Motor neuron (in vitro differentiated cells): ENCODE measurements at places on chromosomes 13 and 19. TPM values are rescaled to one million over a fixed set of nuclear protein-coding genes. Genes with fewer than 3 reads are reported as not detected.

PLIN5 gene
- 0.19 and 1.3 TPM in 2 replicates for total RNA-seq

DNA sequence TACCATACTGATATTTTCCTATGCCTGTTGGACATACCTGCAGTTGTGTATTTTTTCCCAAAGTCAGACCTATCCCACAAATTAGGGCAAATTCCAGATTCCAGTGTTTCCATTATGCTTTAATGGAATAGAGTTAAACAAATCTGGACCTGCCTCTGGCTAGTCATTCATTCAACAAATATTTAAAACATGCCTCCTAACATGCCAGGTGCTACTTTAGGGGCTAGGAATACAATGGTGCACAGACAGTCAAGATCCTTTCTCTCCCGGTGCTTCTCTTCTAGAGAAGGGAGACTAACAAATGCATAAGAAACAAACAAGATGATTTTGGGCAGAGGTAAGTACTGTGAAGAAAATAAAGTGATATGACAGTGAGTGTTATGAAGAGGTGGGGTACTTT lies 7.5 kb upstream of the WDFY2 start:
- ATAC-seq = no peak

SELENOV gene
- total RNA-seq = 1.9 and 2.1 TPM in 2 replicates

DNA sequence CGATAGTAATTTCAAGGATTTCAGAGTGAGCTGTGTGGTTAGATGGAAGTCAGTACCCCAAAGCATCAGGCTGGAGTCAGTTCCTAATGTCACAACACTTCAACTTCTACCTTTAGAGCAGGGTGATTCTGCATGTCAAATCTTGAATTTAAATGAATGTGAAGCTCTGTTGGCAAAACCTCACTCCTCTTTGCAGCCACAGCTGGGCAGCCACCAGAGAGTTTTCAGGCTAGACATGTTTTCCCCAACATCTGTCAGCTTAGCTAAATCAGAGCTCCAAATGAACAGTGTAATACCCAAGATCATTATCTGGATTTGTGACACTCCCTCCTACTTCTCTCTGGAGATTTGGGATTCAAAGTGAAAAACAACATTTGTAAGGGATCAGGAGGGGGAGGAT lies 33.7 kb upstream of the OLFM4 start:
- no peak for ATAC-seq

DNA sequence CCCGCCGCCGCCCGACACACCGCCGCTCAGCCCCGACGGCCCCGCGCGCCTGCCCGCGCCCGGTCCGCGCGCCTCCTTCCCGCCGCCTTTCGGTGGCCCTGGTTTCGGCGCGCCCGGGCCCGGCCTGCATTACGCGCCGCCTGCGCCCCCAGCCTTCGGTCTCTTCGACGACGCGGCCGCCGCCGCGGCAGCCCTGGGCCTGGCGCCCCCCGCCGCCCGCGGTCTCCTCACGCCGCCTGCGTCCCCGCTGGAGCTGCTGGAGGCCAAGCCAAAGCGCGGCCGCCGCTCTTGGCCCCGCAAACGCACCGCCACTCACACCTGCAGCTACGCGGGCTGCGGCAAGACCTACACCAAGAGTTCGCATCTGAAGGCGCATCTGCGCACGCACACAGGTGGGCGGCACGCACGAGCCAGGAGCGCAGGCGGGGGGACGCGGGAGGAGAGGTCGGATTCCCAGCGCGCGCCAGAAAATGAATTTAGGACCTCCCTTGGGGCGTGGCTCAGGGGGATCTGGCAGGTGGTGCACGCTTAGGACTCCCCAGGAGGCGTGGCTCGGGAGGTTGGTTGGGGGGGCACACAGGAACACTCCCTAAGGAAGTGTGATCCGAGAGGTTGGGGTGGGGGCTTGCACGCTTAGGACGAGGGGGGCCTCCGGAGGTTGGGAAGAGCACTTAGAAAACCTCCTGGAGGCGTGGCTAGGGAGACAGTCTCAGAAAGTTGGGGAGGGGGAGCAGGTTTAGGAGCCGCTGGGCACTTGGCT lies 1.2 kb downstream of the KLF2 start:
- ATAC-seq = no peak

- ATAC-seq = no peak
These were observed 20.1 kb downstream of the SLC27A1 start for GRCh38 chr19:17490411-17490810.

DNA sequence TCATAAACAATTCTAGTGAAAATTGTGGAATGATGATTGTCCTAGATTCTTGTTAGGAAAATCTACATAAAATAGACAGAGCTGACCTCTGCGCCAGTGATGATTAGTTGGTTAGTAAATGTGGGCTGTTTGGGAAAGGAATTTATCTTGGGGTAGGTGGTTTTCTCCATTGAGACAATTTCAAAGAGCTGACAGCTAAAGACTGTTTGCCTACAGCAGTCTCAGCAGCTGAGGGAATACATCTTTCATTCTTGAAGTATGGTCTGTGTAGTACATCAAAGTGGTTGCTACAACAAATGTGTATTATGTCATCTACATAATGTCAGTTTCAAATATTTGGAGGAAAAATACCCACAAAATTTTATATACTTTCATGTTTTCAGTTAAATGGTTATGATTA lies 117.2 kb upstream of the TRPC4 start:
- ATAC-seq = no peak

DNA sequence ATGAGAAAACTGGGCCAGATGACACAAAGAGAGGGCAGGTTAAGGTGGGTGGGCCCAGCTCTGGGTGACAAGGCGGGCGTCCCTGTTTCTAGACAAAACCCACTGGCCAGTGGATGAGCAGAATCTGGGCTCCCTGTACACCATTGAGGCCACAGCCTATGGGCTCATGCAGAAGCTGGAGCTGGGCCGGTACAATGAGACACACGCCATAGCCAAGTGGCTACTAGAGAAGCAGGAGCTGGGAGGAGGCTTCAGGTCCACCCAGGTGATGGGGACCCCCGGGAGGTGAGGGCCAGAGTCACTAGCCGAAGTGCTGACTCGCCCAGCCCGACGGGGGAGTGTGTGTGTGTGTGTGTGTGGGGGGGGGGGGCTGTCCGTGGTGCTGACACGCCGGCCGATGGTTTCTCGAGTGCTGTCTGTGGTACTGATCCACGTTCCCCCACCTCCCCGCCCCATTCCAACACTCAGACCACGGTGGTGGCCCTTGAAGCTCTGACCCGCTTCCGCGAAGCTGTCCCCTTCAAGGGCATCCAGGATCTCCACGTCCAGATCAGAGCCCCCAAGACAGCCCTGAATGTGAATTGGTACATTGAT lies 24.3 kb upstream of the SHFL start:
- no peak for ATAC-seq

- no peak for ATAC-seq
These were observed 34.5 kb downstream of the SOX21 start for GRCh38 chr13:94677799-94678198.

GRCh38 chr19:51135004-51135403 lies 7.1 kb upstream of the SIGLEC7 start:
- ATAC-seq = no peak

EEF1AKMT1 gene
- 15.0 and 15.9 TPM in 2 replicates for total RNA-seq

GRCh38 chr13:31174018-31174417 lies 12.3 kb upstream of the HSPH1 start:
- ATAC-seq = no peak

DNA sequence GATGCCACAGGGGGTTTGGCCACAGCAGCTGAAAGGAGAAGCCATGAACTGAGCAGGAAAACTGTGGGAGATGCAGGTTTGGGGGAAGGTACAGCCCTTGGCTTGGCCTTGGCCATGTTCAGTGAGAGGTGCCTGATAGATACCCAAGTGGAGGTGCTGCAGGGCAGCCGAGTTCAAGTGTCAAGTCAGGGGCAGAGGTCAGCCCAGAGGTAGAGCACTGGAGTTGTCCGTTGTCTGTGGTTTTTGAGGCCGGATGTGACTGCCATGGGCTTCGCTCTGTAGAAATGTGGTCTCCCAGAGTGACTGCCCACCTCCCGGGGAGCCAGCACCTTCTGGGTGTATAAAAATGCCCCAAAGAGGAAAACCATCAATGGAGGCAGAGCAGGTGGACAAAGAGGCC lies 65.3 kb downstream of the DPF1 start:
- ATAC-seq = no peak

GRCh38 chr19:47487551-47488515 lies 3.8 kb upstream of the KPTN start:
- no peak for ATAC-seq

PCDH8 gene
- 33.3 and 33.6 TPM in 2 replicates for total RNA-seq

DNA sequence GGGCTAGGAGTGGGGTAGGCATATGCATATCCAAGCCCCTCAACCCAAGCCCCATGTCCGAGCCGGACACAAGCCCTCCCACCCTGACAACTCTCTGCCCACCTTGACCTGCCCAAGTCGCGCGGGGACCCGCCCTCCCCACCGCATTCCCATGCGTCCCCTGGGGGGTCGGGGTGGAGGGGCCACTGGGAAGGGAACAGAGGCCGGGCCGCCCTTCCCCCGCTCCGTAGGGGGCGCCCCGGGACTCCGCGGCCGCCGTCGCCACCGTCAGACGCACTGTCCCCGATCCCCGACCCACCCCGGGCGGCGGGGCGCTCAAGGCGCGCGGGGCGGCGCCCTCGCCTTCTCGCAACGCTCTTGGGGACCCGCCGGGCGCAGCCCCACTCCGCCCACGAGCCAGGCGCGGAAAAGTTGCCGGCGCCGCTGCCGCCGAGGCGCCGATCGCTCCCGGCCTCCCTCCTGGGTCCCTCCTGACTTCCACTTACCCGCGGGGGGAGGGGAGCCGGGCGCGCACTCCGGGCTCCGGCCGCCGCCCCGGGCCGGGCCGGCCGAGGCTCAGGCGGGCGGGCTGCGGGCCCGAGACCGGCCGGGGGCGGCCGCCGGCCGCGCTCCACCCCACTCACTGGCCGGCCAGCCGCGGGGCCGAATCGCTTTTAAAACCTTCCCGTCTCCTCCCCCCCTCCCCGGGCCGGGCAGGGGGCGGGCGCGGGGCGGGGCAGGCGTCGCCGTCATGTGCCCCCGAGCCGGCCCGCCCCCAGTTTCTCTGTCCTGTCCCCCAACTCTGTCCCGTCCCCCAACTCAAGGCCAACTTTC lies 34.4 kb upstream of the NANOS3 start:
- peak; percentile 8 for ATAC-seq

GRCh38 chr13:67986234-67986633 lies 756.1 kb upstream of the PCDH9 start:
- ATAC-seq = no peak

GRCh38 chr13:41960211-41960636 lies 685 bp downstream of the VWA8 start:
- ATAC-seq = peak; percentile 14

ARRDC5 gene
- total RNA-seq = not detected in 2 replicates

KCTD15 gene
- total RNA-seq = 12.7 and 15.2 TPM in 2 replicates

- no peak for ATAC-seq
These were observed 412.1 kb downstream of the MZT1 start for GRCh38 chr13:72315312-72315711.

GRCh38 chr13:109622006-109622405 lies 164.4 kb downstream of the IRS2 start:
- no peak for ATAC-seq

PEAK3 gene
- 0.47 and 0.55 TPM in 2 replicates for total RNA-seq

DNA sequence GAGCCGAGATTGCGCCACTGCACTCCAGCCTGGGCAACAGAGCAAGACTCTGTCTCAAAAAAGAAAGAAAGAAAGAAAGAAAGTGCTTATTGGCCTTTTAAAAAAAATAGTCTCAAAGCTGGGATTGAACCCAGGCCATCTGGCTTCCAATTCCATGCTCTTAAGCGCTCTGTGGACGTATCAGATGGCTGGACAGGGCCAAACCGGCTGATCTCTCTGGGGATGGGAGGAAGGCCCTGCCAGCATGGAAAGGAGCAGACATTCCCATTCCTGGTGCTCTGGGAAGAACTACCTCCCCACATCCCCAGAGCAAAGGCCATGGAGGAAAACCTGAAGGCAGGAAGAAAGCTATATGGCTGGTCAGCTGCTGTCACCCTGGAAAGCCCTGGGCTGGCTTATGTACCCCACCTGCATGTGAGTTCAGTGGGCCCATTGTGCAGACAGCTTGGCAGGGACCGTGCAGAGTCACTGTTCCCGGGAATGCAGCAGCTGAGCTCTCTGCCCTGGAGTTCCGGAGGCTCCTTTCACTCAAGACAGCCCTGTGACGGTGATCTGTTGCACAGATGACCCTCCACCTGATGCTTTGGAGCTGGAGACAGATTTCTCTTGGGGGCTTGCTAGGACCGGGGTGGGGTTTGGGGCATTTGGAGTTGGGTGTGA lies 84.3 kb downstream of the SIPA1L3 start:
- peak; percentile 24 for ATAC-seq

DNA sequence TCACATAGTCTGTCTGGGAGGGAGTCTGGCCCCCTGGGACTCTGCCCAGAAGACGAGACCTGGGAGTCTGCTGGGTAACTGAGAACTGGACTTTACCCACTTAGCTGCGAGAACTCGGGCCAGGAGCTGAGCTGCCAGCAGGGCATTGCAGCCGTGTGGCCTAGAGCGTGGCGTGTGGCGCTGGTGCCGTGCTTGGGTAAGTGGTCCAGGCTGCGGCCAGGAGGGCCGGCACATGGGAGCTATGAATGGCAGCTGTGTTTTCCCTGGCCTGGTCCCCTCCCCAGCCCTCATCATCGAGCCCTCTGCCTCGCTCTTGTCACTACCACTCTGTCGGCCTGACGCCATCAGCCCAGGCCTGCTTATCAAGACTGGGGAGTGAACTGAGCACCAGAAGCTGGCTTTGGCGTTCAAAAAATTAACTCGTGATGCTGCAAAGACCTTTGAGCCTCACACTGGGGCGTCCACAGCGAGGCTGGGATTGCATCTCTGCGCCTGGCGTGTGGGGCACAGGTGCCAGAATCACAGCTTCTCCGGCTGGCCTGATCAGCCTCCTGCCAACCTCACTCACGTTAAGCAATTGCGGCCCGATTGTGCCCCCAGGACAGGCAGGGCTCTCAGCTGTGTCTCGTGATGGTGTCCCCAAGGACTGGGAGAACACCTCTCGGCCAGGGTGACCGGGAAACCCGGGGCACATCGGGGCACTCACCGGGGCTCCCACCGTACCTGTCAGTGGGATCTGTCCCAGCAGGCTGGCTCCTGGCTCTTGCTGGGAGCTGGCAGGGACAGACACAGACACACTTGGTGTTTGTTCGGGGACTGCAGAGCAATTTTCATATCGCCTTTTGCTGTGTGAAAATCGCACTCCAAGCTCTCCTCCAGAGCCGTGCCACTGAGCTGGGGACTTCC lies 85.9 kb downstream of the KDM4B start:
- no peak for ATAC-seq

- no peak for ATAC-seq
These were observed 16.8 kb downstream of the ELL start for GRCh38 chr19:18504886-18505610.
